Spinal cord (tissue), 10 donors: ENCODE measurements at places on chromosomes 2 and 18. TPM values are rescaled to one million over a fixed set of nuclear protein-coding genes. Genes with fewer than 3 reads are reported as not detected.

Gene GALNT5
- 7.6 TPM for total RNA-seq

Gene CDK15
- 0.50 TPM for total RNA-seq

- no peak for DNase-seq
Observed at GRCh38 chr2:234556848-234557573, 60.1 kb upstream of the ARL4C start.

- DNase-seq = no peak
Observed at GRCh38 chr2:111898703-111899514, 502 bp downstream of the MERTK start.

DNA sequence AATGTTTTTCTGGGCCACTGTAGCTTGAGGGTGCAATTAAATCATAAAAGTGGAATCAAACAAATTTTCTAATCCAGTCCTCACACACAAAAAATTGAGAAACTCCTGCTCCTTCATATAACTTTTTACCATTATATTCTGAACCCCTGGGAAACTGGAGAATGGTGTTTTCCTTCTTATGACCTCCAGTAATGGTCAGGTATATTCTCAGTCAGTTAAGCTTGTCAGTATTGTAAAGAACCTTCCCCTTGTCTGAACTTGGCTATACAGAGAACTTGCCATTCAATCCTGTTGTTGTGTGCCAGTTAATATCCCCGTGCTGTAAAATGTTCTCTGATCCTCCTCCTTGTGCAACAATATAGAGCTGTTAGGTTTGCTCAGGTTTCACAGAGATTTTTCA is 39.5 kb downstream of the ZNF804A start:
- no peak for DNase-seq

DNA sequence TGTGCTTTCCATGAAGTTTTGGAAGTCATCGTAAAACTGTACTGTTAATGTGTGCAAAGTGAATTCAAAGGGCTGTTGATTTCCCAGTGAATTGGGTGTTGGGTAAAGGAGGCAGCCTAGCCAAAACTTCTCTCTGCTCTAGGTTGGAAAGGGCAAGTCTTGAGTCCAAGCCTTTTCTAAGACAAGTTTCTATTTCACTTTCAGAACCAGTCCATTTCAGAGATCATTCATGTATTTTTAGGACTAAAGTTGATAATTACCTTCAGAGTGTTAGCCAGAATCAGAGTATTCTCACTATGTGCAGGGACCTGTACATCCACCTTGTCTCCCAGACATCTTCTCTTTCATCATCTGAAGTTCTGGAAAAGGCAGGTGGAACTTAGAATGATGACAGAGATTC is 636.1 kb upstream of the KLHL29 start:
- DNase-seq = no peak
